ENCODE measurements at places on chromosomes 2 and 18.
A peak's percentile ranks its signal among the peaks of the same experiment; 100 is the strongest.

DNA sequence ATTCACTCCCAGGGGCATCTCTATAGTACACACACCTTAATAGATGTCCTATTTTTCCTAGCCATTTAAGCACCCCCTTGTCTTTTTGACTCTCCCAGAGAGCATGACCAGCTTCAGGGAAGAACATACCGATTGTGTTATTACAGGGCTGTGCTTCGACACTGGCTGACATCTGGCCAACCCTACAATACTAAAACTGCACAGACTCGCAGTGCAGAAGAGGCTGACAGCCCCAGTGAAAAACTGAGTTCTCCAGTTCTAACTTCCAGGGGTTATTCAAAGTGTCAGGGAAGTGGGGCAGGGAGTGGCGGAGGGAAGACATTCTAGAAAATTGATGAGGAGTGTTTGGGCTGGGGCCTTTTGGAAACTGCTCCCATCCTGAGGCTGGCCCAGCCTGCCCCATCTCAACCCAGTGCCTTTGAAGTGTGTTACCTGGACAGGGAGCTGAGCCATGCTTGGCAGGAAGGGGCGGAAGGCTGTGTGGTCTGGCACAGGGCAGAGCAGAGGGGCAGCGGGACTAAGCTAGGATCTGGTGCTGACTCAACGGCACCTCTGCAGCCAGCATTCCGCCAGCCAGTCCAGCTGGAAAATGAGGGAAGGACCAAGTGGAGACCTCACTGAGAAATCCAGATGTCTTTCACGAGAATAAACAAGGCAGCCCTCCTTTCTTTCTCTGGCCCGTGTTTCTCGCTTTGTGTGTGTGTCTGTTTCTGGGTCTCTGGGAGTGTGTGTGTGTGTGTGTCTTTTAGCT lies 15.4 kb upstream of the IGFBP5 start:
- DNase-seq: no peak

DNA sequence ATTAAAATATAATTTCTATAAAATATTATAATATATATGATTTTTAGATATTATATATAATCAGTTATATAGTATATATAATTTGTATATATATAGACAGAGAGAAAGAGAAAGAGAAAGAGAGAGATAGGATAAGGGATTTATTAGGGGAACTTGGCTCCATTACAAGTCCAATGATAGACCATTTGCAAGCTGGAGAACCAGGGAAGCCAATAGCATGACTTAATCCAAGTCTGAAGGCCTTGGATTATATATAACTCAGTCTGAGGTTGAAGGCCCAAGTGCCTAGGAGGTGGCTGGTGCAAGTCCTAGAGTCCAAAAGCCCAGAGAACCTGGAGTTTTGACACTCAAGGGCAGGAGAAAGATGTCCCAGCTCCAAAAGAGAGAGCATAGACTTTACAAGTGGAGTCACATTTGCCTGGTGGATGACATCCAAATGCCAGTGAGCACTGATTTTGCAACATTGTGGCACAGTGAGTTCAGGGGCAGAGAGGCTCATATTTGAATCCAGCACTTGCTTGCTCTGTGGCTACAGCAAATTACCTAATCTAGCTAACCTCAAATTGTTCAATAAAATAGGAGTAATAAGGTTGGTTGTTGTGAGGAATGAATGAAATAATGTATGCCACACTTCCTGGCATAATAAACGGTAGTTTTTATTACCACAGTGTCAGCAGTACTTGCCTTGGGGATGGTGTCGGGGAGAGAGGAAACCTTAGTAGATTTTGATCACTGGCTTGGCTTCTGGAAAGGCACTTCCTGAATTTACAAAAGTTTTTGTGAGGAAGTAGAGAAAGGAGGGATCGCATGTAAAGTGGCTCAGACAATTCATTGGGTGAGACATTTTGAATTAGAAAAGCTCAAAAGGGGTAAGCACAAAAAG lies 69.6 kb upstream of the CD28 start:
- DNase-seq: no peak

DNA sequence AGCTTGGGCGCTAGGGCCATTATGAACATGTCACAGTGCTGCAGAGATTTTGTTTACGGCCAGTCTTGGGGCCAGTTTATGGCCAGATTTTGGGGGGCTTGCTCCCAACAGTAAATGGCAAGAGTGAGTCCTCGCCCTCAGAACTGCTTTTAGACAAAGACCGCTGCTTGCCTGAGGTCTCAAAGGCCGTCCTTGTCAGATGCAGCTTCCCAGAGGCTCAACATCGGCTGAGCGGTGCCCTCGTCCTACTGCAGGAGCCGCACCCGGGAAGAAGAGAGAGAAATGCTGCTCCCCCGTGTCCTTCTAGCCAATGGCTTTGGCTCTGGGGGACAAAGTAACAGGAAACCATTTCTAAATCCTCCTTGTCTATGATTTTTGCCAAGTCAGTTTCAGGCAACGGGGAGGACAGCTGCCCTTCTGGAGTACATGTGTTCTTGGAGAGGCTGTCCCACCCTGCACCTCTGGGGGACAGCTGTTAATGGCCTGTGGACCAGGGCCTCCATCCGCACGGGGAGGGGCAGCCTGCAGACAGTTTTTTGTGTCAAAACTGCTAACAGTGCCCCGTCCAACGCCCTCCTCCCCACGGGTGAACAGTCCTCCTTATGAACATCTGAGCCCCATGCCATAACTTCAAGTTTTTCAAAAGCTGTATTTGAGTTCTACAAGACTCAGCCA lies 66.1 kb downstream of the C18orf63 start:
- DNase-seq: no peak

GRCh38 chr18:11947214-11948191 lies 33.8 kb upstream of the IMPA2 start:
- DNase-seq: peak; percentile 79

GRCh38 chr2:11480406-11480805 lies 14.4 kb upstream of the E2F6 start:
- no peak for DNase-seq

GRCh38 chr2:20674974-20675679 lies 8.2 kb downstream of the GDF7 start:
- peak; percentile 44 for DNase-seq

GRCh38 chr2:219076253-219076652 lies 15.5 kb upstream of the IHH start:
- no peak for DNase-seq

GRCh38 chr18:79881695-79882094 lies 69.8 kb downstream of the SLC66A2 start:
- no peak for DNase-seq

DNA sequence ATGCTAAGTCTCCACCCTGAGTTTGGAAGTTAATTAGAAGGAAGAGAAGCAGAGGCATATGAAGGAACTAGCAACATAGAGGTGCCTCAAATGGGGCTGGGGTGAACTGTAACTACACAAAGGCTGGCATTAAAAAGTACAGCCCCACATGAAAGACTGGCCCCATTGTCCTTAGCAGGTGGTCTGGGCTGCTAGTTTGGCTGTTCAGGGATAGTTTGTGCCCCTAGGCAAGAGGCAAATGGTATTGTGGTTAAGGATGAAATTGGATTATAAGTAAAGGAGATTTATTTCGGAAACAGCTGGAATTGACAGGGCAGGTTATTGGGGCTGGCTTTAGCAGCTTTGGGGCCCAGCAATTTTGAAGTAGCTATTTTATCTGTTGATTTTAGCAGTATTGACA lies 365.7 kb upstream of the TNP1 start:
- DNase-seq: no peak

DNA sequence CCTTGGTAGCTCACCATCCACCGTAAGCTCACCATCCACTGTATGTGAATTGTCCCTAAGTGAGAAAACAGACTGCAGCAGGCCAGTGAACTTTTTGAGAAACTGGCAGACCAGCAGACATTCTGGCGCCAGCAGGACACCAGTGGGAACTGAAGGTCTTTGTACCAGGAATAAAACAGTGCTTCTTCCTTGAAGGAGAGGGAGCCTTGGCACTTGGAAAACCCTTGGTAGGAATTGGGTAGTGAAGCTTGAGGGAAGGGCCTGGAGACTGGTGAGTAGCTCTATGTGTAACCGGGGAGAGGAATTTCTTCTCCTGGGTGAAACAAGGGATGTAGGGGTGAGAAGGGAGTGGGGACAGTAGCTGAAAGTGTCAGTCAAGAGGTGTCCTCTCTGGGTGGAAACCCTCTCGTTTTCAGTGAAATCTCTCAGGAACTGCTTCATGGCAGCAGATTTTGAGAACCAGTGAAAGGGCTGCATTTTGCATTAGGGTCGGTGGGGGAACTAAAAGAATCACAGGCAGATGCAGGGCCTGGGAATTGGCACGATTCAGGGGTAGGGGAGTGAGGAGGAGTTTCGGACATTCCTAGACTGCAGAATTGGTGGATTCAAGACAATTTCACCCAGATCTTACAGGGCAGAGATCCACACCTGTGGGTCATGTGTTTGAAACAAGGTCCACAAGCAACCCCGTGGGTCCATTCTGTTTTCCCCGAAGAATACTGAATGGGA lies 131.5 kb upstream of the DLX2 start:
- no peak for DNase-seq

- DNase-seq: no peak
Measured at GRCh38 chr2:232928551-232929302, 58.7 kb downstream of the SNORC start.

DNA sequence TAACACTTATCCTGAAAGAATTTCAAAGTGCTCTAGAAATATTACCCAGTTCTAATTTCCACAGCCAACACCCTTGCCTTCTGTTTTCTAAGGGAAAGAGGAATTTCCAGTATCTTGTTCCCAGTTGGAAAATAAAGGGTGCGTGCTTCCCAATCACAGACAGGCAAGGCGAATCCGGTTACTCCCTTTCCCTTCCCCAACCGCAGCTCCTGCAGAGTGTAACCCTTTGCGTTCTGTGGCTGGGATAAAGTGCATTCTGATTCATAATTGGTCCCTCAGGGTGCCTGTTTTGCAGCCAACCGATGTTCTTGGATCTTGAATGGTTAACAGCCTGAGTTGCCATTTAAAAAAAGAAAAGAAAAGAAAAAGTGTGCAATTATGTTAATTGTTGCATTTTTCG lies 40.6 kb upstream of the PGAP1 start:
- DNase-seq: no peak

DNA sequence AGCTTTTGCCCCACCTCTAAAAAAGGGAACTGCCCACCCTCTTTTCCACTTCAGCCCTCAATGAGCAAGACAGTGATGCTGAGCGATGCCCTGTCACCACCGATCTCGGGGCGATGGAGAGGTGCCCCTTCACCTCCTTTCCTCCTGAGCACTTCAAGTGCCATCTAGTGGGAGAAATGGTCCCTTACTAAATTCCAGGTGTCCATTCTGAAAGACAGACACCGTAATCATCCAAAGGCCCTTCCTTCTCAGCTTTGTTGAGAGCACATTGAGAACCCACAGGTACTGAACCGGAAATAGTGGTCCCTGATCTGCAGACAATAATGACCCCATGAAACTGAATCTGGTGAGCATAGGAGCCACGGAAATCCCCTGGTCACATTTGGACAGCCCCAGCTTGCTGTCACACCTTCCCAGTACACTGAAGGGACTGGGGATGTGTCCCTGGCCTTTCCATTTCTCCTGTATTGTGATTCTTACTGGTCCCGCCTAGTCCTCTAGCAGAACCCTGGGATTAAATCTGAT lies 38.5 kb downstream of the KCTD18 start:
- peak; percentile 32 for DNase-seq

GRCh38 chr2:148560496-148560895 lies 84.1 kb upstream of the EPC2 start:
- DNase-seq: no peak

- no peak for DNase-seq
Measured at GRCh38 chr2:30046979-30047378, 99.8 kb upstream of the YPEL5 start.

- DNase-seq: no peak
Measured at GRCh38 chr2:82501217-82501616, 1957.9 kb downstream of the SUCLG1 start.

DNA sequence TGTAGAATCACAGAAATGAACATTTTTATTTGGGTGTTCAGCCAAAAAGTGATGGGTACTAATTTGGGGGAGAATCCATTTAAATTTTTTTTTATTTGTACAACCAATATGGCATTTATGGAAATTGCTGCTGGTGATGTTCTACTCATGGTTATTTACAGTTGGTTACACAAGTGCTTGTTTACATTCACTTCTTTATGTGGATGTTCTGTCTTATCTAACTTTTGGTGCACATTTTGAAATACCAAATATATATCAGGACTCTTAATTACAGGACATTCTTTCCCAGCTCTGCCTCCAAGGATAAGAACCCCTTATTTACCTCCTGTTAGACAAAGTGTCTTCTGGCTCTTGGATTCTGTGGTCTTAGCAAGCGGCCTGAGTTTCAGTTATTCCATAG lies 35.2 kb downstream of the NEMP2 start:
- DNase-seq: no peak
